DMS153 (cell line): ENCODE measurements at places on chromosomes 2 and 18.

GRCh38 chr2:234949762-234950434, 1.9 kb upstream of the SH3BP4 start:
- no peak for DNase-seq

DNA sequence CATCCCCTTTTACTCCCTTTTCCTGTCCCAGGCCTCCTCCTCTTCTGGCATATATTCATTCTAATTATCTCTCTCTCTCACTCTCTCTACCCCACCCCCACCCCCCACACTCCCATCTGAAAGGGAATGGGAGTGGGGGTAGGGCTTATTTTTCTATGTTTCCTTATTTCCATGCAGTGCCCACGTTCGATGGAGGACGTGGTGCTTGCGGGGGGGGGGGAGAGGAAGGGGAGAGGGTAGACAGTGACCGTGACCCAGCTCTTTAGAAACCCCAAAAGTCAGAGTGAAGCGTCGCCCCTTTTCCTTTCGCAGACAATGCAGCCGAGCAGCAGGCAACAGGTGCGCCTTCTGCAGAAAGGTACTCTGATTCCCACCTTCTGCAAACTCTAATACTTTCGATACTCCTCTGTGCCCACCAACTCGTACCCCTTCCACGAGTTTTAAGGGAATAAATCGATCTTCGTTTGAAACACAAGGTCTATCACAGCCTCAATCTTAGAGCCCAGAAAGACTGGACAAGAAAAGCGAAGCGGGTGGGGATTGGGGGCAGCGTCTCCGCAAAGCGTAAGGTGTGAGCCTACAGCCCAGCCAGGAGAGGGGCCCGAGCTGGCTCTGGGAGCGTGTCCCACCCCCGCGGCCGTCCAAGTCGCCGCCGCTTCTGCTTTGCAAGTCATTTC, 891 bp upstream of the NR4A2 start:
- peak; percentile 32 for DNase-seq

GRCh38 chr2:118848381-118849225, 1.2 kb upstream of the EN1 start:
- no peak for DNase-seq

DNA sequence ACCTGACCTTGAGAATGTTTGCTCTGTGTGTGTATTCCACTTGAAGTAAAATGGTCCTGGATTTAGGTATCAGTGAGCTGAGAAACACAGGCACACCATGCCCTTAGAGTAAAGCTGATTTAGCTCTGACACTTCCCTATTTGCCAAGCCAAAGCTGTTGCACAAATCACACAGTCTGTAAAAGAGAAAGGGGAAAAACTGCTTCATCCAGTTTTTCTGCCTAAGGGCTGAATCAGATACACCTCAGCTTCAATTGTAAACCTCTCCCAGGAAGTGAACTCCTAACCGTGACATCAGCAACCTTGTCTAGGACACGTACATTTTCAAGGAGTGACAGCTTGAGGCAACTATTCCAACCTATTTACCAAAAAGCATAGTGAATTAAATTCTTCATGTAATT, 150.4 kb downstream of the NR4A2 start:
- peak; percentile 99 for DNase-seq
